Anterior cingulate cortex (tissue), 58 donors: ENCODE measurements at places on chromosomes 4 and X.
A peak's percentile ranks its signal among the peaks of the same experiment; 100 is the strongest.

DNA sequence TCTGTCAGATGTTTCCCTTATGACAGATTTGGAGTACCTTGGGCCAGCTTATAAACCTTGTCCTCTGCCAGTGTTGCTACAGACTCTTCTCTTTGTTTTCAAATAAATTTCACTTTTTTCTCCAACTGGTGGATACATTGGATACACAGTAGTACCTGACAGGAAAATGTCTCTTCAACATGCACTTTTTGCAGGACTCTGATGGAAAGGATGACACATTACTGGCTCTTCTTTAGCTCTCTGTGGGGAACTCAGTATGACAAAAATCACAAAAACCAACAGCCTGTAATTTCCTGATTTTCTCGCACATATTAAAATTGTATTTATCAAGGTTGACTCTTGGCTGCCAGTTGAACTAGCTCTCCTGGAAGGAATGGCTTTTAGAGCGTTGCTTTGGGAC lies 61.3 kb upstream of the GIMD1 start:
- DNase-seq: no peak

GRCh38 chr4:6195602-6196319 lies 4.6 kb downstream of the JAKMIP1 start:
- no peak for DNase-seq

DNA sequence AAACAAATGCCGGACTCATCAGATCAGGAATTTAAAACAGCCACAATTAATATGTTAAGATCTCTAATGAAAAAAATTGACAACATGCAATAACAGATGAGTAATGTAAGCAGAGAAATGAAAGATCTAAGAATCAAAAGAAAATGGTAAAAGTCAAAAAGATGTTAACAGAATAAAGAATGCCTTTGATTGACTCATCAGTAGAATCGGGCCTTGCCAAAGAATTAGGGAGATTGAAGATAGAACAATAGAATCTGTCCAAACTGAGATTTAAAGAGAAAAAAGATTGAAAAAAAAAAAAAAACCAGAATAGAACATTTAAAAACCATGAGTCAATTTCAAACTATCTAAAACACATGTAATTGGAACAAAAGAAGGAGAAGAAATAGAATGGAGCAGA lies 25.9 kb upstream of the GUCY1A1 start:
- no peak for DNase-seq

DNA sequence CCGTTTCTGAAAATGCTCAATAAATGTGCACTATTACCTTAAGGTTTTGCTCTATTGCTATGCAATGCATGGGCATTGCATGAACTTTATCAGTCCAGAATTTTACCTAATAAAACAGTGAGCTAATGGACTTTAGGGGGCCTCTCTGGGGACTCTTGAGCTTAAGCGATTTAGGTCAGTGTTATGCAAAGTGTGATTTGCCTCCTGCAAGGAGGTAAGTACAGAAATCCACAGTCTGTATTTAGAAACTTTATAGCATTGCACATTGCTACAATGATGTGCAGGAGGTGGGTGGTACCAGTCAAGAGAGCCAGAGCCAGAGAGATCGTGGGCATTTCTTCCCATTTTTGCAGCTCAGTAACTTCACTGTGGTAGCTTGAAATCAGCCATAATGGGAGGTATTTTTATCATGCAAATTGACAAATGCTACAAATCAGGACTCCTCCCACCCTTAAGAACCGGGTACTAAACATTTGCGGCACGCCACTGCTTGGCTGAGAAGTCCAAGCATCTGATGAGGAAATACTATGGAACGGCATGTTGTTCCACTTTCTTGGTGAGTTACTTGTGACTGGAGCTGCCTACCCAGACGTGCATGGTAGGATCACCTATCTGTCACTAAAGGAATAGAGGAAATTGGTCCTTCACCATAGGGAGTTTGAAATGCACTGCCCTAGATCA lies 174.6 kb upstream of the PGRMC2 start:
- no peak for DNase-seq

DNA sequence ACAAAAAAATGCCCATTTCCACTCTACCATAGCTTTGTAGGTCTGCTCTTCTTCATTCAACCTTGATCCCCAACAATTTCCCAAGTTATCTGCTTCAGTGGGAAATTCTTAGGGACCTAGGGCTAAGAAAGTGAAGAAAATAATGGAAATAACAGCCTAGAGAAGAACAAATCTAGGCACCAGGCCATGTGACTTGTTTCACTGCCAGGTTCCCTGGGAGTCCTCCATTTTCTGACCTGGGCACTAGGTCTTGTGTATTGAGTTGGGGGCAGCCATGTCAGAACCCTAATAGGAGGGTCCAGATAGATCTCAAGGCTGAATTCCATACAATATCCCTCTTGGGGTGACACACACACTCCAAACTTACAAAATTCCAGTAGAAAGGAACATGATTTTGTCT lies 194.6 kb upstream of the STK26 start:
- DNase-seq: no peak

DNA sequence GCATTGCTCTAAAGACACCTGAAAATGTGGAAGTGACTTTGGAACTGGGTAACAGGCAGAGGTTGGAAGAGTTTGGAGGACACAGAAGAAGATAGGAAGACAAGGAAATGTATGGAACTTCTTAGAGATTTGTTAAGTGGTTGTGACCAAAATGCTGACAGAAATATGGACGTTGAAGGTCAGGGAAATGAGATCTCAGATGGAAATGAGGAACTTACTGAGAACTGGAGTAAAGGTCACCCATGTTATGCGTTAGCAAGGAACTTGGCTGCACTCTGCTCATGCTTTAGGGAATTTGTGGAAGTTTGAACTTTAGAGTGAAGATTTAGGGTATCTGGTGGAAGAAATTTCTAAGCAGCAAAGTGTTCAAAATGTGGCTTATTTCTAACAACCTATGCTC lies 99.4 kb downstream of the FAM13A start:
- no peak for DNase-seq

DNA sequence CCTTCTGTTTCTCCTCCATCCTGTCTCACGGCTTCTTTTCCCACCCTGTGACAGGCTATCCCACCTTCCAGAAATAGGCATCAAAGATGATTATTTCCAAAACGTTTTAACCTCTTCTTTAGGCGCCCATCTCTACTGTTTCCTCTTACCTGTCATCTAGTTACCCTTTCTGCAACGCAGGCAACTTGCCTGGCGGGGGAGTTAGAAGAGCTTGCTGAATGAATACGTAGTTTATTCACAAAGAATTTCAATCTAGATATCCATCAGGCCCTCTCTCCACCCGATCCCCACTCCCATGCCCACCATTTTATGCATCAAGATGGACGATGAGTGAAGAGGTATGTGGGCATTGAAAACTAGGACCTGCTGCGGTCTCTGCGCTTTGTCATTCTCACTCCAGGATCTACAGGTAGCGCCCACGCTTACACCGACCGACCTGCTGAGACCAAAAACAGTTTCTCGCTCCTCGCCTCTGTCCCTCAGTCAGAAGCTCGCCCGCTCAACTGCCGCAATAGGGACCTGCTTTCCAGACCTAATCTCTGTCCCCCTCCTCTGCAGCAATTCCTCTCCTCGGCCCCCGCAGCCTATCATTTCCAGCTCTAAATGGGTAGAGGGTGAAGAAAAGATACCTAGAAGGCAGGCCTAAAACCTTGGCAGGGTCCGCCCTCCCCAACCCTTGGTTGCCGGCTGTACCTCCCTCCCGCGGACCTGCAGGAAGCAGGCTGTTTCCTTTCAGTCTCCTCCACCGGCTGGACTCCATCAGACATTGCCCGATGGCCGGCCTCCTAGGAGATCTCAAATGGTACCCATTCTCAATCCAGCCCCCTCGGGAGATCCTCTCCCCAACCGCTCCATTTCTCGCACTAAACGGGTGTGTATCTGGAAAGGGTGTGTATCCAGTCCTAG lies 624 bp downstream of the BEX5 start:
- peak; percentile 0 for DNase-seq

GRCh38 chr4:109576462-109576861 lies 16.4 kb downstream of the MCUB start:
- no peak for DNase-seq

DNA sequence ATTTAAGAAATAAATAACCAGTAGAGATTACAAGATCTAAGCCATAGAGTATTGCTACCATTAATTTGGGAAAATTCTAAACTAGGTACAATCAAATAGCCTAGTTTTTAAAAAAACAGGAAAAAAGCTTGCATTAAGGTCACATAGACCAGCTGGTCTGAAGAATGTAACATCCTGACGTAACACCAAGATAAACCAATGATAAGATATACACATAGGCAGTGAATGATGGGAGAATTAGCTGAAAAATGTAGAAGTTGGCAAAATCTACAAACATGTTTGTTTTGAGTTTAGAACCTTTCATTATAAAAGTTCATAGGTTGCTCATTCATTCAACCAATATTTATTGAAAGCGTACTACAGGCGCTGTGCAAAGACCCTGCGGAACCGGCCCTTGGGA lies 120.0 kb downstream of the SH3RF1 start:
- DNase-seq: no peak

DNA sequence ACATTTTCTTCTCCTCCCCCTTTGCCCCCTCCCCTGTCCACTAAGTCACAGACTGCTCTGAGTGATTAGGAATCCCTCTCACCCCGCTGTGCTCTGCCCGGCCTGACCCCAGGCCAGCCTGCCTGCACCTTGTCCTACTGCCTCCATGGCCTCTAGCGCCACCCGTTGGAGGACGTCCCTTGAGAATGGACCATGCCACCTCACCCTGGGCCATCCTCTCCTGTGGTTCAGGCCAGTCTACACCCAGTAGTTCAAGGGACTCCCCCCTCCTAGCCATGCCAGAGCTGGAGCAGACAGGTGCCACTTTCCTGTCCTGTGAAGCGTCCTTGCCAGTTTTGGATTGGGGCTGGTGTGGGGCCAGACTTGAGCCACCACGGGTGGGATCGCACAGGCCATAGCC lies 9.7 kb upstream of the IRAK1 start:
- no peak for DNase-seq

GRCh38 chrX:140274811-140275525 lies 229.9 kb downstream of the SOX3 start:
- no peak for DNase-seq
